ENCODE measurements at places on chromosomes 3 and 15. TPM values are rescaled to one million over a fixed set of nuclear protein-coding genes. Genes with fewer than 3 reads are reported as not detected.

The CIB2 gene
- total RNA-seq: 4.4 TPM

The FANCD2OS gene
- not detected for total RNA-seq

The ZDHHC23 gene
- 6.1 TPM for total RNA-seq

The UNC45A gene
- 33.4 TPM for total RNA-seq

The MUC20 gene
- total RNA-seq: 8.9 TPM

The RNU5B-1 gene
- not detected for total RNA-seq

The ZBTB20 gene
- total RNA-seq: 43.2 TPM

GRCh38 chr3:53651927-53652326 is 157.5 kb downstream of the CACNA1D start:
- DNase-seq: no peak

GRCh38 chr15:74950078-74950908 is 6.3 kb downstream of the RPP25 start:
- no peak for DNase-seq

GRCh38 chr15:93479715-93480114 is 390.7 kb upstream of the RGMA start:
- DNase-seq: peak; percentile 64

DNA sequence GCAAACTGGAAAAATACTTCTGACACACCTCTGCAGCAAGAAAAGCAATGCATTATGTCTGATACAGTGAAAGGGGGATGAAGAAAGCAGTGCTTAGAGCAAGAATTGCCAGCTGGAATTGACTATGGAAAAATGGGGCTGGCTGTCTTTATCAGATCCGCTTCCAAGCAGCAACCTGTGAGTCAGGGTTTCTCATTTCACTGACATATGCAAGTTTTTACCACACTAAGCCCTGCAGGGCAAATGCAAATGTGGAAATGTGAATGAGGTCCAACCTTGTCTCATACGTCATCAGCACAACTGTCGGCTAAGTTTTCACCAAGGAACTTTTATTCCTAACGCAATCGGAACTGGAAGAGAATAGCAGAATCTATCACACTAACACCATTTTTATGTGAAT is 172.5 kb upstream of the GADL1 start:
- no peak for DNase-seq

GRCh38 chr3:38647217-38647970 is 2.1 kb downstream of the SCN5A start:
- no peak for DNase-seq

DNA sequence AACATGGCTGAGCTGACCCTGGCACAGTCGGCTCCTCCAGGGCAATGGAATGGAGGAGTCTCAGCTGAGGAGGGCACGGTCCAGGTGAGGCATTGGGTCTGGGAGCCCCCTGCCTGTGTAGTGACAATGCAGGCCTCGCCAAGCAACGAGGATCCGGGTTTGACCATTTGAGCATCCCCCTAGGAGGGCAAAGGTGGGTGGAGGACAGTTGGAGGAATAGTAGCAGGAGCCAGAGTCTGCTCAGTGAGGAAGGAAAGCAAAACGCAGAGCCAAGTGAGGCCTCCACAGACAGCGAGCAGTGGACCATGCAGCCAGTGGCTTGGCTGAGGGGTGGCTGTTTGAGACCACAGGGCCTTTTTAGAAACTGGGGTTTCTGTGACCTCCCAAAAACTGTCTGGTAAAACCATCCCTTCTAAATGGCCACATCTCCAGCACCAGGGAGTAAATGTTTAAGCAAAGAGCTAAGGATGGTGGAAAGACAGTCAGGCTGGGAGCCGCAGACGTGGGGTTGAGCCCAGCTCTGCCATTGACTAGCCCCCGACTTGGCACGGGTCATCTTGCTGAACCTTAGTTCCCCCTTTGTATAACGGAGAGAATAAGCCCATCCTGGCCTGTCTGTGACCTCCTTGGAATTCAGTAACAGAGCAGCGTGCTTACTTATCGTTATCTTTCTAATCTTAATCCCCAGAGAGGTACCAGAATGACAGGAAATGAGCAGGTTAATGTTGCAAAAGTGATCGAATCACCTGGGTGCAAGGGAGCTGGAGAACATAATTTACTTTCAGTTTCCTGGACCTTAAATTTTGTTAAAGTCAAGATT is 46.8 kb downstream of the CMTM6 start:
- DNase-seq: no peak

DNA sequence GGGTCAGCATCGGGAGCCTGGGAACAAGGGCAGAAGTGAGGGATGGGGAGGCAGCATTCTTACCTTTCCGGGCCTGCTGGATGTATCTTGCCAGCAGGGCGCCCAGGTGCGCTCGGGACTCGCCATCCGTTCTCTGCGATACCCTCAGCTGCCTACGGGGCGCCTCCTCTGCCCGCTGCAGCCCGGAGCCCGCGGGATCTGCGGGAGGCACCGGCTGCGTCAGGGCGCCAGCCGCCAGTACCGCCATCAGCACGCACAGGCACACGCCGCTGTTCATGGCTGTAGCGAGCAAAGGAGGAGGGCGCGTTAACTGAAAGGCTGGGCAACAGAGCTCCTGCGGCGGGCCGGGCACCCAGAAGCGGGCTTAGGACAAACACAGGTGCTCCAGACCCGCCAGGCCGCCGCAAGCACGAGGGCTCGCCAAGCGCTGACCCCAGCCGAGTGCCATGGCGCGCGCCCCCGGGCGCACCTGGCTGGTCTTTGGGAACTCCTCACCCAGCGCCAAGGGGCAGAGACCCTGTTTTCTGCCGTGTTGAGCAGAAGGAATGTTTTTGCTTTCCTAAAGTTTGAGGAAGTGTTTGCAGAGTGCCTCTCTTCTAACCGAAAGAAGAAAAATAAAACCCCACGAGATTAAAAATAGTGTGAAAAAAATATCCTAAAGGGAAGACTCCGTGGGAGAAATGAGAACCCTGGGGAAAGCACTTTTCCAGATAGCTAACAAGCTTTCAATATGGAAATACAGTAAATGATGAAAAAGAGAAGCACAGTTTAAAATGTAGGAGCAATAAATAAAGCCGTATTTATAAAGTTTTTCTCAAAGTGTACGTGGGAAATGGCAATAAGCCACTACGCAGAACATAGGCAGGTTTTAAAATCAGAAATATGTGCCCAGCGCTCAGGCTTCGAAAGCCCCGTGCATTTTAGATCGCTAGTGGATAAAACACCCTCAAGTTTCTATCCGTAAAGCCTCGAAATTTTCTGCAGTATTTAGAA is 2.3 kb downstream of the CCK start:
- no peak for DNase-seq

All from pancreas (tissue), 10 donors.